ENCODE measurements at places on chromosomes 7 and 10. TPM values are rescaled to one million over a fixed set of nuclear protein-coding genes. Genes with fewer than 3 reads are reported as not detected.

Gene SPRN
- total RNA-seq, result 0.12 TPM

GRCh38 chr7:77427996-77428603 lies 12.0 kb upstream of the GSAP start:
- no peak for DNase-seq

GRCh38 chr7:155819186-155819585 lies 6.9 kb upstream of the SHH start:
- DNase-seq, result no peak

Gene FKBP6
- not detected for total RNA-seq

DNA sequence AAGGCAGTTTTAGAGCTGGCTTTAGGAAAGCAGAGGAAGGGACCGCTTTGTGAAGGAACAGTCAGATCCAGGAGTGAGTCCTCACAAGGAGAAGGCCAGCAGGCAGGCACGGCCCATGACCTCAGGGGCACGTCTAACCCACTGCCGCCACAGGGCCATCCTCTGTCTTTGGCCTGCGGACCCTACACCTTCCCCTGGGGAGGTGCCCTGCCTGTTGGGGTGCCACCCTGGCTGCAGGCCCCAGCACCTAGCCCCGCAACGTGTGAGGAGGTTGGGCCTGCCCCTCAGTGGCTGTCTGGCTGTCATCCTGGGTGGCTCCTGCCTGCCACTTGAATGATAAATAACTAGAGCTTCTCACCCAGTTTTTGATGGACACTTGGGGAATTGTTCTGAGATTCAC lies 31.0 kb upstream of the TRIM8 start:
- no peak for DNase-seq

- DNase-seq, result no peak
Observed at GRCh38 chr7:132544025-132544424, 32.2 kb downstream of the PLXNA4 start.

Gene GATA3
- 3.2 TPM for total RNA-seq

Gene GDF10
- not detected for total RNA-seq

DNA sequence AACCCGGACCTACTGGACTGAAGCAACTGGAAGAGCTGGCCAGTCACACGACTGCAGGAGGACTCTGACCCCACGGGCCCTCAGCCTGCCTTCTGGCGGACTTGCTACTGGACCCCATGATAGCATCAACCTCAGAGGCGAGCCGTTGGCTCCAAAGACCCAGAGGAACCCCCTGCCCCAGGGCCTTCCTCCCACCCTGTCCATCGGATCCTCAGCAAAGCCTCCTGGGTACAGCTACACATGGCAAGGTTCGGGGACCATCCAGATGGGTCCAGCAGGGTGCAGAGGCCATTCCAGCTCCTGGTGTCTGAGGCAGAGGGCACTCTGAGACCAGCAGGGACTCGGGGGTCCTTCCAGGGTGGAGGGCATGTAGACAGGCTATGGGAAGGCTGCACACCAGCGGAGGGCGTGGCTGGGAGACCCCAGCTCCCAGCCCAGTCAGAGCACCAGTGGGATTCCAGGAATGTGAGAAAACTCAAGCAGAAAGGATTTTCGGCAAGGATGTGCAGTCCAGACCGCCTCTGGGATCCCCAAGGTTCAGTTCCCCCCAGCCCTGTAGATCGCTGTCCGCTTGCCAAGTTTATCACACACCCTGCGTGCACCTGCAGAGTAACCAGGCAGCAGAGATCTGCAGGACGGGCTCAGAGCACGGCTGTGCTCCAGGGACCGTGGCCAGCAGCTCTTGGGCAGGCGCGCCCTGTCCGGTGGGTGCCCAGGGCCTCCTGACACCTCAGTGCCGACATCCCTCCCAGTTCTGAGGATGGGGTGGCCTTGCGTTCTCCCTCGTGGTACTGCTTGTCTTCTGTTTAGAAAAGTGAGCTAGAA lies 89.8 kb upstream of the PPP2R2D start:
- DNase-seq, result no peak

Measured in epithelial cell of proximal tubule (primary cell).